ENCODE measurements at places on chromosomes 6 and 20.

DNA sequence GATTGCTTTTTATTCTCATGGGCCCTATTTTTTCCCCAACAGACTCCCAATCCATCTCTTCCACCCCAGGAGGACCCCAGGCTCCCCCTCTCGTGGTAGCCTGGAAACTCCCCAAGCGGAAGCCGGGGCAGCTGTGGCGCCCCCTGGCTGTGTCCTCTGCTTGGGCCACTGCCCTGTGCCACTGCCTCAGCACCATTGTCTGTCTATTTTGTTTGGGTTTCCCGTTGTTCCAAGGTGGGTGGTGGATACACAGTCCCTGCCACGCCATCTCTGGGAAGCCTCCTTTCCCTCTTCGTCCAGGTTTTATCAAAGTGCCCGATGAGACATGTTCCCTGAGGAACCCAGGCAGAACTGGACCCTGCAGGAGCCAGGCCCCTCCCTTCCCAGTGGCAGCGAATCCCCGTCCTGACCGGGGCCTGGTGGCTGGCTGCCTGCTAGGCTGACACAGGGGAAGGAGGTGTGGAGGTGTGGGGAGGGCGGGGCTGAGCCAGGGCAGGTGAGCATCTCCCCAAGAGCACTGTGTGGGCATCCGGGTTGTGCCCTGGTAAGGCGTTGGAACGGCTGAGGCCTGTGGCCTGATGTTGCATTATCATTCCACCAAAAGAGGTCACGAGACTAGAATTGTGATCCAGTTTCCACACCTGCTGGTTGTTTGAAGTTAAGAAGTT is 228.2 kb downstream of the CDH4 start:
- DNase-seq, result no peak

- DNase-seq, result no peak
Measured at GRCh38 chr6:138856654-138857053, 60.8 kb downstream of the ECT2L start.

- no peak for DNase-seq
Measured at GRCh38 chr6:135183002-135183531, 2.0 kb downstream of the MYB start.

DNA sequence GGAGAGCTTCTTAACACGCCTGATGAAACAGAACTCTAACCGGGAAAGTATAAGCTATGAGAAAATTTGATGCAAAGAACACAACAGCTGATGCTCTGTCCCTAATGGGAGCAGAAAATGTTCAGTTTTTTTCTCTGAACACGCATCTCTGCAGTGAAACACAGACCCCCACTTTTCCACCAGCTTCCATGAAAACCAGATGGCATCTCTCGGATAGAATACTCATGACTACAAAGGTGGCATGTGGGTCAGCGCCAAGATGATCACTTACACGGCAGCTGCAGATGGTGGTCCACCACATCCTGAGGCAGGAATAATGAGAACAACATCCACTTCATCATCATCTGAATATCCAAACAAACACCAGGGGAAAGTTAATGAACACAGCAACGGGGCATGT is 85.2 kb upstream of the CNR1 start:
- no peak for DNase-seq

Measured in coronary artery (tissue), 2 donors.